Activated CD8-positive, alpha-beta T cell treated with anti-CD3 and anti-CD28 coated beads, Interleukin-2, amount 10 ng/mL, durations not matched to agents 7 days and 5 days (primary cell): ENCODE measurements at places on chromosomes 5 and 9.

GRCh38 chr9:135830496-135830895 lies 76.8 kb downstream of the CAMSAP1 start:
- DNase-seq, result no peak

GRCh38 chr5:151580858-151581257 lies 10.3 kb downstream of the FAT2 start:
- no peak for DNase-seq

- no peak for DNase-seq
These were observed 1.7 kb downstream of the MSX2 start for GRCh38 chr5:174725991-174726601.

- DNase-seq, result peak; percentile 12
These were observed 11.5 kb downstream of the RGS3 start for GRCh38 chr9:113475031-113475430.

- no peak for DNase-seq
These were observed 7.2 kb upstream of the SNX30 start for GRCh38 chr9:112743216-112743836.

- no peak for DNase-seq
These were observed 17.8 kb downstream of the HABP4 start for GRCh38 chr9:96467784-96468183.

DNA sequence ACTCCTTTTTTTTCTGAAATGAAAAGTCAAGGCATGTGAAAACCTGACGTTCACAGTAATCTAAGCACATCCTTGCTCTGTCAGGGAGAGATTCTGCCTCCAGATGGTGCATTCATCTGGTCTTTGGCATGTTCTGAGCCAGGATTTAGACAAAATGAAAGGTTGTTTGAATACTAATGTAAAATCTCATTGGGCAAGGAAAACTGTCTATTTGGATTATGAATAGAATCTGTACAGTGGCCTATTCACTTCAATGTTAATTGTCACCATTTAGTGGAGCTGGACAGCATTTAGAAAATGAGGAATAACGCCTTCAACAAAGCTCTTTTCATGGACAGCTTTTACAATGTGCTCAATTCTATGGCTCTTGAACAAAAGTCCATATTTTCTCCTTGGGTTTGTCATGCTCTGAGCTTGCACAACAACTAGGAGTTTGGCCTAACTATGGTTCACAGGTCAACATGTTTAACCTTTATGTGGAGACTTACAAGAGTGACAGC lies 28.9 kb downstream of the ARHGEF28 start:
- no peak for DNase-seq

DNA sequence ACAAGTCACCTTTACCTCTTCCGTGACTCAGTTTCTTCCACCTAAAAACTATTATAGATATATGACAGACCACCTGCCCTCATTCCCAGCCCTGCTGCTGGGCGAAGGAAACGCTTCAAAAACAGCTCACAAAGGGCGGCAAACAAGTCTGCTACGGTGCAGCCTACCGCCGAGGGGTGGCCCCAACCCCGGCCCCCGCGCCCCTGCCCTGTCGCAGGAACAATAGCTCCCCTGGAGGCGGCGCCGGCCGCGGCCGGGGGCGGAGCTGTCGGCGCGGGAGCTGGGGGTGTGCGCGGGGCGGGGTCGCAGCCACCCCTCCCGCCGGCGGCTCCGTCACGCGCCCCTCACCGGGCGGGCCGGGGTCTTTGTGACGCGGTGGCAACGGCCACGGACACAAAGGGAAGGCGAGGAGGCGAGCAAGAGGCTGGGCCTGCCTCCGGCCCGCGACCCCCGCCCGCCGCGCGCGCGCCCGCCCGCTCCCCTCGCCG lies at the start of gene TMEFF1:
TSS of gene TMEFF1 (plus strand) at position 362 of the 488 bp plus-strand sequence. CDS start 396 bp downstream, outside the sequence.
- peak; percentile 41 for DNase-seq

DNA sequence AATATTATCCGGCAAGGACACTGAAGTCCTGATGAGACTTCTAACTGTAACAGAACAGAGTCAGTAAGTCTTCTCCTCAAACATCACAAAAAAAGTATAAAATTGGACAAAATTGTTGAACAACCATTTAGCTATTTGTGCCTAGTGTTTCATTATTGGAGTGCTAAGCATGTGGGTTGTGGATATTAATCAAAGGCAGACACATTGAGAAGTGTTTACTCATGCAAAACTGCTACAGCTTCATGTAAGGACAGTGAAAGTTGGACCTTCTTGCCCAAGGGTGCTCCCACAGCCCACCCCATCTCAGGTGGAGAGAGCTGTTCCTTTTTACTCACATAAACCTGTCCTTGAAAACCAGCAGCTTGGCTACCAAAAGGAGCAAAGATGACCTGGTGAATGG lies 355.1 kb upstream of the DAB2 start:
- no peak for DNase-seq

GRCh38 chr5:56328753-56329560 lies 95.8 kb upstream of the ANKRD55 start:
- DNase-seq, result peak; percentile 55

- no peak for DNase-seq
These were observed 323.8 kb upstream of the ARRDC3 start for GRCh38 chr5:91706785-91707520.

GRCh38 chr5:93602241-93603077 lies 19.4 kb downstream of the NR2F1 start:
- DNase-seq, result no peak

DNA sequence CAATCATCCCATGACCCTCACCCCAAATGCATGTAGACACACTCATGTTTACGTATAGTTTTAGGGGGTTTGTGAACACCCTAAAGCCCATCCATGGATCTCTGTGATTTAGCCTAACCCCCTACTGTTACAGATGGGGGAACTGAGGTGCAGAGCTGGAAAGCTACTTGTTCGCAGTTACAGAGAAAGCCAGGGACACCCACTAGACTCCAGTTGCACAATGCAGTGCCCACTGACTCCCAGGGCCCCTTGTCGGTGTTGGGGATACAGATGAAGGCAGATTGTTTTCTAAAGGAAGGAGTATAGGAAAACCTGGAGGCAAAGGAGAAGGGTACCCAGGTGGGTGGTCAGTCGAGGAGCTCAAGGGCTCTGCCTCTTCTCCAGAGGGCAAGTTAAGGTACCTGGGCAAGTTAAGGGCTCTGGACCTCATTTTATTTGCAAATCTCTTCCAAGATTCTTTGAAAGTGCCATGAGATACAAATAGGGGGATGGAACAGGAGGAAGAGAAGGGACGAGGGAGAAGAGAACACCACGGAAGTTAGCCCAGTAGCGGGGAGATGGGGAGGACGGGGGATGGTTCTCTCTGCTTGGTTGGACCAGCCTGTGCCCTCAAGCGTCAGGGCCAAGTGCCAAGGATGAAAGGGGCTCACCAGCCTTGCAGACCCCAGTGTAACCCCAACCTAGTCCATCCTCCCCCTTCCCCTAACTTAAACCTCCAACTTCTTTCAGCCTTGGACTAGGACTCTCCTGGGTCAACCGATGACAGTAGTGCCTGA lies 958 bp downstream of the MYOZ3 start:
- DNase-seq, result no peak
